ENCODE measurements at places on chromosomes 7 and 10.

- no peak for DNase-seq
Measured at GRCh38 chr7:831596-832166, 595 bp upstream of the SUN1 start.

DNA sequence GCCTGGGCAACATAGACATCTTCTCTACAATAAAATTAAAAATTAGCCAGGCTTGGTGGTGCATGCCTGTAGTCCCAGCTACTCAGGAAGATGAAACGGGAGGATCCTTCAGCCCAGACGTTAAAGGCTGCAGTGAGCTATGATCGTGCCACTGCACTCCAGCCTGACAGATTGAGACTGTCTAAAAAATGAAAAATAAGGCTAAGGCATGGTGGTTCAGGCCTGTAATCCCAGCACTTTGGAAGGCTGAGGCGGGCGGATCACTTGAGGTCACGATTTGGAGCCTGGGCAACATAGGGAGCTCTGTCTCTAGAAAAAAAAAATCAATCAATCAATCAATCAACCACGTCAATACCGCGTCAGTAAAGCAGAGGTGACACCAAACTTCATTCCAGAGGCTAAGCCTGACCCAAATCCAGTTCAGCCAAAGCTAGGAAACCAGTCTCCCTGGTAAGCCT, 31.1 kb downstream of the MRPS24 start:
- DNase-seq, result no peak

DNA sequence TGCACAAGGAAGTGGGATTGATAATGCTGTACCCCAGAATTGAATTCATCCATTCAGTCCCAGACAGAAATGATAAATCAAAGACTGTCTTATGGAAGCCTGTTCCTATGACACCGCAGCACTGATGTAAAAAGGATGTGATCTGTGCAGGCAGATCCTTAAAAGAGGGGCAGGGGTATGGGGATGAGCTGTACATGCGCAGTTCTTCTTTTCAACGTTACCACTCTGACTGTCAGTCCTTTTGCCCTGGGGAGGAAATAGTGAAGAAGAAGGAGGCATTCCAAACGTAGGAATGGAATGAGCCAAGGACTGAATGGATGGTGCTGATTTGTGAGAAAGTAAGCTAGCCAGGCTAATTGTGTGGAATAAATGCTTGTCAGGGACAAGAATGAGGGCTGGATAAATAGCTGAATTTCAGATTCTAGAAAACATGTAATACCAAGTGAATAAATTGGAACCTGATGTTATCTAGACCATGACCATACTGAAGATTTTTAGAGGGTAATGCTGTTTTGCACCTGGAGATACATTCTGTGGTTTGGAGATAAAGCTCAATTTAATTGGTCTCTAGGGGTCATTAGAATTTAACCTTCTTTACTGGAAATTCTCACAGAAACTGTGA, 509.3 kb downstream of the SORCS3 start:
- no peak for DNase-seq

GRCh38 chr7:681551-682307, 44.8 kb upstream of the DNAAF5 start:
- no peak for DNase-seq

DNA sequence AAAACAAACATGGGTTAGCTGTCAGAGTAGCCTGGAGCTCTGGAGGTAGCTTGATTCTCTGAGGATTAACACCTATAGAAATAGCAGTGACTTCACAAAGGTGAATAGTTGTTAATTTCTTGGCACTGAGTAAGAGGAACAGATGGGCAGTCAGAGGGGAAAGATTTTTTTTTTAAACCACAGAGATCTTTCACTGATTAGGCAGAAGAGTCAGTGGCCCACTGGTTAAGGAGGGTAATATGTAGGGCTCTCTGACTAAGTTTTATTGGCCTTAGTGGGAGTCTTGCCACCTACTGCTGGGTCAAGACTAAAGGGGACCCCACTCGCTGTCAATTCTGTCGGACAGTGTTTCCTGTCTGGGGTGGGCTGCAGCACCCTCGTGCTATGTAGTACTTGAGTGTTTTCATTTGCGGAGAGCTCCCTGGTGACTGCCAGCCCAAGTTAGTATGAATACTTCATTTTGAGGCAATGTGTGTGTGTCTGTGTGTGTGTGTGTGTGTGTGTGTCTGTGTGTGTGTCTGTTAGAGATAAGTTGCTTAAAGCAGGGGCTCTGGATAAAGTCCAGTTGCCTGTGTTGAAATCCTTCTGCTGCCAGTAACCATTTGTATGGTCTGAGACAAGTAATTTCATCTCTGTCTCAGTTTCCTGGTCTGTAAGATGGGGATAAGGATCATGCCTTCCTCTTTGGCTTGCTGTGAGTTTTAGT, 145.2 kb downstream of the ARID5B start:
- DNase-seq, result no peak
